Astrocyte of the cerebellum (primary cell): ENCODE measurements at places on chromosomes 13 and 19.

DNA sequence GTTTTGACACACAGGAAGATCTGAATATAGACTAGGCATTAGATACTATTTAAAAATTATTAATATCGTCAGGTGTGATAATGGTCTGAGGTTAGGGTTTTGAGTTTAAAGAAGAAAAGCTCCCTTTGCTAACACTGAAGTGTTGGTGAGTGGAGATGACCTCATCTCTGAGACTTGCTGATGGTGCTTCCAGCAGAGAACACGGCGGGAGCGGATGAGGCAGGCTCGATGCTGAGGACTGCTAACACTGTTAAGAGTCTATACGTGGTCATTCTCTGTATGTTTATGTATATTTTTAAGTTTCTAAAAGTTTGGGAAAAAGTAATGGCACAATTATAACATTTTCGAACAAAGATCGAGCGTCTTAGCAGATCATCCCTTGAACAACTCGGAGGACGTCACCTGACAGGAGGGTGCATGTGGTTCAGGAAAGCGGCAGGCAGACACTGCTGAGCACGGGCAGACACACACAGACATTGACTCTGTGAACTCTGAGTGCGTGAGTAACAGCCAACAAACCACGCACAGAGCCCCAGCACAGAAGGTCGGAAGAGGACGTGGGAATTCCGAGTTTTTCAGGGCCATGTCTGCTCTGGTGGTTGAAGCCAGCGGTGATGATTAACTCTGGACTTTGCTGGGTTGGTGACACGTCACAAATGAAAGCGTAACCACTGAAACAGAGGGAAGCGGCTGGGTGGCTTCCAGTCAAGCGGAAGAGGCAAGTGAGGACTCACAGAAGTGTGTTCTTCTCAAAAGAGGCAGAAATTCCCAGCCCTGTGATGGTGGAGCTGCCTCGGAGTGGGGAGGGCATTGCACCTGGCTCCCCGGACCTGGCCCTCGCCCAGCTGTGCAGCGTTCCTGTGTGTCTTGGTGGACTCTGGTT is 91.9 kb upstream of the TEX29 start:
- DNase-seq, result peak; percentile 97

- no peak for DNase-seq
Observed at GRCh38 chr13:99277629-99278028, 19.4 kb upstream of the GPR18 start.

GRCh38 chr19:41984961-41985360 is 9.1 kb downstream of the ATP1A3 start:
- DNase-seq, result no peak

GRCh38 chr13:59332966-59333365 is 830.8 kb downstream of the DIAPH3 start:
- no peak for DNase-seq

GRCh38 chr19:55542292-55542855 is 3.0 kb downstream of the SBK3 start:
- DNase-seq, result no peak

DNA sequence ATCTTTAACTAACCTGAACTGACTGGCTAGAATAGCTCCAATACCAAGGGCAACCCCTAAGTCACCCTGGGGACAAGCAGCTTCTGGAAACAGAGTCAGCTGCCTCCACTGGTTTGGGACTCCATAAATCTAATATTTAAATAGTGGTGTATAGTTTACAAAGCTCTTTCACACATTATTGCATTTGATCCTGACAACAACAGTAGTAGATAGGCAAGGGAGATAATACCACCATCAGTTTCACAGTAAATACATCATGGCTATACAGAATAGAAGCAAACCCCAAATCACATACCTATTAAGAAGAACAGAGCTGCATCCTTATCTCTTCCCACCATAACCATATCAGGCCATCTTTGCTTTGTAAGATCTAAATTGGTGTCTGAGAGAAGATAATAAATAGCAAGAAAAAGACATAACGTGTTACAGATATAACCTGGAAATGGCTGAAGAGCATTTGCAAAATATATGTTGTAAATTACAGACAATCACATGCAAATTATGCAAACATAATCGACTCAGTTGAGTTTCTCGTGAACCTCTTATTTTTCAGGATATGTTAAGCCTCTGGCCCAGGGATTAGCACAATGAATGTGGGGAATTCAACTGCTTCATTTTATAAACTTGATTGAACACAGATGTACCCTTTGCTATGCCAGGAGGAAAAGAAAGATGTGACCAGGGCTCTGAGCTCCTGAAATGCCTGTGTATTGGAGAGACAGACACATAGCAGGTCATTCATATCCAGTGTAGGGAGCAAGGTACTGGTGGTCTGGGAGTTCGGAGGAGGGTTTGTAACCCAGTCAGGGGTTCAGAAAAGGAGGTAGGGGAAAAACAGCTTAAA is 142.5 kb downstream of the SLC7A1 start:
- DNase-seq, result no peak

- DNase-seq, result no peak
Observed at GRCh38 chr13:51715613-51716012, 88.3 kb downstream of the DHRS12 start.

- no peak for DNase-seq
Observed at GRCh38 chr13:35698911-35699576, 222.6 kb upstream of the MAB21L1 start.

GRCh38 chr19:34979819-34980640 is 16.0 kb upstream of the ZNF792 start:
- DNase-seq, result no peak
